ENCODE measurements at places on chromosomes 5 and 9. TPM values are rescaled to one million over a fixed set of nuclear protein-coding genes. Genes with fewer than 3 reads are reported as not detected.

Gene OLFM1
- 26.0 TPM for total RNA-seq

Gene OGN
- total RNA-seq: 10.6 TPM

Gene ANKRD34B
- 0.35 TPM for total RNA-seq

Gene COL5A1
- total RNA-seq: 37.8 TPM

Gene STKLD1
- total RNA-seq: 1.2 TPM

Gene EQTN
- not detected for total RNA-seq

Gene PCDHB2
- total RNA-seq: 3.8 TPM

Gene DBH
- not detected for total RNA-seq

Gene CDX1
- total RNA-seq: not detected

Gene TPPP
- total RNA-seq: 16.1 TPM

Gene STPG3
- not detected for total RNA-seq

Gene ANKRD20A1
- total RNA-seq: 1.5 TPM

Gene FYB1
- 45.0 TPM for total RNA-seq

Gene CHSY3
- total RNA-seq: 5.7 TPM

Gene MEIKIN
- total RNA-seq: not detected

Gene IFNA2
- not detected for total RNA-seq

Gene CTNND2
- total RNA-seq: 6.9 TPM

Gene KIF3A
- total RNA-seq: 10.5 TPM

Gene AFAP1L1
- total RNA-seq: 32.7 TPM

Gene LCN9
- total RNA-seq: not detected

Gene C5orf52
- not detected for total RNA-seq

Gene FOXD4
- total RNA-seq: 0.75 TPM

Gene NTRK2
- 0.98 TPM for total RNA-seq

Gene ORM2
- 3.9 TPM for total RNA-seq

Gene C9orf72
- 16.8 TPM for total RNA-seq

Gene NKD2
- total RNA-seq: 64.4 TPM

Measured in upper lobe of right lung (tissue), 1 donor.